ENCODE measurements at places on chromosomes 7 and 10. TPM values are rescaled to one million over a fixed set of nuclear protein-coding genes. Genes with fewer than 3 reads are reported as not detected.

GRCh38 chr7:36474283-36475010 is 84.8 kb downstream of the ANLN start:
- DNase-seq: no peak

DNA sequence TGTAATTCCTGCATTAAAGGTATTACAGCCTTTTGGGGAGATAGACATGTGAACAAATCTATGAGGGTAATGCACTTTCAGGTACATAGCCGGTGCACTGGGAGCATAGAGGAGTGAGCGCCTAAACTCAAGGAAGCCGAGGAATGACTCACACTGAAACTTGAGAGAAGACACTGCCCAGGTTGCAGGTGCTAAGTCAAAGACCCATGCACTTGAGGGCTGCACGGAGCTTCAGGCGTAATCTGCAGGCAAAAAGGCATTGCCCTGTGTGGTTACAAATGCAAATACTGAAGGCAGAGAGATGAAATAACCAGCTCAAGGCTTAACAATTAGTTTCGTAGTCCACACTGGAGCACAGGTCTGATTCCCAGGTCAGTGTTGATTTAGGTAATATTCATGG is 51.0 kb upstream of the OSBPL3 start:
- DNase-seq: no peak

GRCh38 chr7:91043924-91044645 is 220.1 kb upstream of the FZD1 start:
- no peak for DNase-seq

COL13A1 gene
- 0.11 TPM for total RNA-seq

DNA sequence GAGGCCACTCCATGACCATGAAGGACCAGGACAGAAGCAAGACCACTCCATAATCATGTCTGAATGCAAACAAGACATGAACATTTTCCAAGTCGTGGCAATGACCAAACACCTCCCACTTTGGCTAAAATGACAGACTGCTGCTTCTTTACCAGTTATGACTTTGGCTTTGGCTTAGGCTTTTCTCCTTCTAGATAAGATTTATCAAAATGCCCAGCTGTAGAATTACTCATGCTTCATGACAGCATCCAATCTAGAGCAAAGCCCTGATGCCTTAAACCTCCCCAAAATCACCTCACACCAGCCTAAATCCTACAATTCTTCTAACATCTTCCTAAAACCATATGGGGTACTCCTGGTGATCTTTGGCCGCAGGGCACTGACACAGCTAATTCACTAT is 102.1 kb downstream of the VPS41 start:
- DNase-seq: no peak

- no peak for DNase-seq
Measured at GRCh38 chr10:125060026-125060425, 100.3 kb downstream of the CTBP2 start.
